Epithelial cell of proximal tubule (primary cell): ENCODE measurements at places on chromosomes 7 and 10.

- peak; percentile 31 for DNase-seq
Measured at GRCh38 chr7:15561835-15562234, at the start of gene AGMO. AGMO (minus strand) TSS chr7:15562015.

DNA sequence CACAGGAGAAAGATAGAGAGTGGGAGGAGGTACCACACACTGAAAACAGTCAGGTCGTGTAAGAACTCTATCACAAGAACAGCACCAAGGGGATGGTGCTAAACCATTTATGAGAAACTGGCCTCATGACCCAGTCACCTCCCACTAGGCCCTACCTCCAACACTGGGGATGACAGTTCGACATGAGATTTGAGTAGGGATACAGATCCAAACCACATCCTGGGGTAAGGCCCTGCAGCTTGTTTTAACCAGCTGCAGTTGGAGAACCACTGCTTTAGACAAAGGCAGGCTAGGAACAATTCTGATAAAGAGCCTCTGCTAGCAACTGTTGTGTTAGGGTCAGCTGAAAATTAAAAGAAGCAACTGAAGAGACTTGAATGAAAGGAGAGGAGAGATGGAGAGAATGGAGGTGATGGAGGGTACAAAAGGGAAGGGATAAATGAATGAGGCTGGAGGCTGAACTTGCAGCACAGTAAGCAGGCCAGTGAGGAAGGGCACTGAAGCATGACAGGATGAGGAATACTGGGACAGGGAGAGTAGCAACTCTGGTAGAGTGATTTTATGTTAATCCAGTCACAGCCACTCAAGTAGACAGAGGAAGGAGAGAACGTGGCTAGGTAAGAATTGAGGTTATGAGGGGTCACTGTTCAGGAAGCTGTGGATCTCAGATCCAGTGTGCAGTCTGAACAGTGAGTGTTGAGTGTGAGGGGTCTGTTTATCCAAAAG, 23.6 kb downstream of the MEST start:
- DNase-seq = peak; percentile 44

- DNase-seq = no peak
Measured at GRCh38 chr7:114822844-114823243, 99.0 kb upstream of the MDFIC start.

GRCh38 chr7:36096460-36097095, 56.5 kb upstream of the EEPD1 start:
- DNase-seq = no peak

GRCh38 chr7:89731751-89732445, 422.4 kb upstream of the STEAP1 start:
- DNase-seq = peak; percentile 13

DNA sequence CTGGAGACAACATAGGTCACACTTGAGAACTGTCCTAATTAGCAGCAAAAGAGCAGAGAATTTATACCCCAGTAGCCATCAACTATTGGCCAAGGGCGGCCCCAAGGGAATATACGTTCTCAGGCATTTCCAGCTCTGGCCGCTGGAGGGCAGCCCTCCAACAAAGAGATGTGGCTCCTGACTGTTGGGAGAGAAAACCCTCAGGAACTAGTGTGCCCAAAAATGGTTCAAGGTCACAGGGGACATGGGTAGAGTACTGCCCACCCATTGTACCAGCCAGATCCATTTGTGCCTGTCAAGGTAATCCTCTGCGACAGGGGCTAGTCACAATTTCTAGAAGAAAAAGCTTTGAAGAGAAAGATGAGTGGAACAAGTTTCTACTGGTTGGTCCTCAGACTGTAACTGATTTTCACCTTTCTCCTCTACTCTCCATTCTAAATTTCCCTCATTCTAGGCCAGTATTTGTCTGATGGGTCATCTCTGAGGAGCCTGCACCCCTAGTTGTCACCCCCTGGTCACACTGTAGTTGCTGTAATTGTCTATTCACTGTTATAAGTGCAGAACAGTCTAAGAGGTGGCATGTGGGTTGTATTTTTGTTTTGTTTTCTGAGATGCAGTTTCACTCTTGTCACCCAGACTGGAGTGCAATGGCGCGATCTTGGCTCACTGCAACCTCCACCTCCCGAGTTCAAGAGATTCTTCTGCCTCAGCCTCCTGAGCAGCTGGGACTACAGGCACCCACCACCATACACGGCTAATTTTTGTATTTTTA, 14.7 kb upstream of the C7orf33 start:
- DNase-seq = no peak

DNA sequence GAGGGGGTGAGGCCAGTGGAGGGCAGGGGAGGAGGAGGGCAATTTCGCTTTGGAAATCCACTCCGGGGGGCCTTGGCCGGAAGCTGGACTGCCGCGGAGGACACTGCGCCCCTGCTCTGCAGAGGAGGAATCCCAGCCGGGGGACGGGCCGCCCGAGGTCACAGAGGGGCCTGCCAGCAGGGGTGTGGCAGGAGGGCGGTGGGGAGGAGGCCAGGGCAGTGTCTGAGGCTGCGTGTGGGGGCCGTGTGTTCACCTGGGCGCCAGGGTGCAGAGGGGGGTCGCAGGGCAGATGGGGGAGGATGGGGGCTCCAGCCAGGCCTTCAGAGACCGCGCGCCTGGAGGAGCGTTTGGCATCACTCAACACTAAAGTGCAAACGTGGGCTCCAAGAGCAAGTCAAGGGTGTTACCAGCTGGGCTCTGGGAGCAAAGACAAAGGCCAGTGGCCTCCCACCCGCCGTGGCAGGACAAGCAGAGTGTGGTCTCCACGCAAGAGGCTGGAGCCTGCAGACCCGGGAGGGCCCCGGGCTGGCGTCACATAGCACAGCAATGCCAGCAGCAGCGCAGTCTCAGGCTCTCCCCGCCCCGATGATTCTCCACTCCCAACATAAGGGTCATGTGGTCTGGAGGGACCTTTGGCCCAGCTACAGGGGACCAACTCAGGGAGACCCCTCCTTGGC, 45.3 kb upstream of the DNAJB6 start:
- DNase-seq = no peak

DNA sequence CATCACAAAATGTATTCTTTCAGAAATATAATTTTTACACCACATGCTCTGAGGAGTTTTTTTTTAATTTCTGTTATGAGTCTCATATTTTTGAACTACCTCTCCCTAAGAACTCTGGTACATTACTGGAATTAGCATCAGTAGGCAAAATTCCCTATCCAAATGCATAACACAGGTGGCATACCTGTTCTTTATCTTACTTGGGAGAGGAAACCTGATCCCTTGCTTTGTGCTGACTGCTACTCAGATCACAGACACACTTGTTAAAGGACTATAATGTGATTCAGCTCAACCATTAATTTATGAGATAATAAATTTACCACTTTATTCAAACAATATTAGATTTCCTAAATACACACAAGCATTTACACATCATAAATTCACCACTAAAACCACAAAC, 617.2 kb downstream of the GRM8 start:
- no peak for DNase-seq

DNA sequence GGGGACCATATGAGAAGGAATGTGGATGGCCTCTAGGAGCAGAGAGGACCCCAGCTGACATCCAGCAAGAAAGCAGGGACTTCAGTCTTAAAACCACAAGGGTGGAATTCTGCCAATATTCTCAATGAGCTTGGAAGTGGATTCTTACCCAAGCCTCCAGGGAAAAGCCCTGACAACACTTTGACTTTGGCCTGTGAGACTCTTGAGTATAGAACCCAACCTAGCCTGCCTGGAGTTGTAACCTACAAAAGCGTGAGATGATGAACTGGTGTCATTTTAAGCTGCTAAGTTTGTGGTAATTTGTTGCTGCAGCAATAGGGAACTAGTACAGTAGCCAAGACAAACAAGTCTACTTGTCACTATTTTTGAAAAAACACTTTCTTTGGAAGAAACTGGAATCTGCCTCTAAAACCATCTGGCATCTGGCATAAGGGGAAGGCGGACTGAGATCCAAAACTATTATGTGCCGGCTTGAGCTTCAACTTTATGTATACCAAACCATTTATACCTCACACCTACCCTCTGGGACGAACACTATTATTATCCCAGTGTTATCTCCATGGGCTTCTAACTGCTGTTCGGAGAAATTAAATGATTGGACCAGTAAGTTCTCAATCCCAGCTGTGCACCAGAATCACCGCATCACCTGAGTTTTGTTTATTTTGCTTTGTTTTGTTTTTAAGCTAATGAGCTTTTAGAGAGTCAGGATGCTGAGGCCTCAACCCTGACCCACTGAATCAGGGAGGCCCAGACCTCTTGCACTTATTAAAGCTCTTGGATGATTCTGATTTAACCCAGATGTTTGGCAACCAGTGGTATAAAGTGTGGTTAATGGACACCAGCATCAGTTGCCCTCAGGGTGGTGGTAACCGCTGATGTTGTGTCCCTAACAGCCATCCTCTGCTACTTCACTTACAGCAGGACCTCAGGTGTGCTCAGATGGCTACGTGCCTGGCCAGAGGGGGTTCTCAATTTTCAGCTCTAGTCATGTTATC, 83.0 kb downstream of the C1GALT1 start:
- no peak for DNase-seq

GRCh38 chr7:97576043-97576442, 155.8 kb upstream of the TAC1 start:
- DNase-seq = no peak

DNA sequence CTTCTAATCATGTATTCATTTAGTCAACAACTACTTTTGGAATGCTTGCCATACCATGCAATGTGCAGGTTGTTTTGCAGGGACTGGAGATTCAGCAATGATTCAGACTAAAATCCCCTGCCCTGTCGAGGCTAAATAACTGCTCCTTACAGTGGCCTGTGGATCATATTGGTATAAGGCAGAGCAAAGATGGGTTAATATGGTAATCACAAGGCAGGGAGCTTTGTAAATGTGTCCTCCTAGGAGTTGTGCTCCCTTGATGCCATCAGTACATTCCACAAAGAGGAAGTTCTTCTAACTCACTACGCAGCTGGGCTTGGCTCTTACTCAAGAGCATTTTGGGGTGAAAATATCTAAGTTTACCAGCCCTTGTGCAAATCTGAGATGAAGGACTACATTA, 614 bp upstream of the IFIT2 start:
- no peak for DNase-seq

GRCh38 chr10:77068969-77069368, 568.6 kb downstream of the KCNMA1 start:
- no peak for DNase-seq

GRCh38 chr10:85598646-85599045, 767.9 kb downstream of the GRID1 start:
- DNase-seq = no peak

DNA sequence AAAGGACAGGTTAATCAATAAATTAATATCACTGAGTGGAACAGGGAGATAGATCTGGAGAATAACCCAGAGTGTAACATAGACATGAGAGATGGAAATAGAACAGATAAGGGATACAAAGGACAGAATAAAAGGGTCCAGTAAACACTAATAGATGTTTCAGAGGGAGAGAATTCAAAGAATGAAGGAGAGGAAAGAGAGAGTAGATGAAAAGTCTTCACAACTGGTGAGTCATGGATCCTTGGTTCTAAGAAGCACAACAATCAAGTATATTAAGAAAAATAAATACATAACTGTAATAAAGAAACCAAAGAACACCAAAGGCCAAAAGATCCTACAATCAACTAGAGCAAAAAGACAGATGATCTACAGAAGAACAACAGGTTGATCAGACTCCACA, 66.3 kb downstream of the BEND7 start:
- DNase-seq = no peak

GRCh38 chr10:59397961-59398360, 35.6 kb upstream of the FAM13C start:
- DNase-seq = no peak

DNA sequence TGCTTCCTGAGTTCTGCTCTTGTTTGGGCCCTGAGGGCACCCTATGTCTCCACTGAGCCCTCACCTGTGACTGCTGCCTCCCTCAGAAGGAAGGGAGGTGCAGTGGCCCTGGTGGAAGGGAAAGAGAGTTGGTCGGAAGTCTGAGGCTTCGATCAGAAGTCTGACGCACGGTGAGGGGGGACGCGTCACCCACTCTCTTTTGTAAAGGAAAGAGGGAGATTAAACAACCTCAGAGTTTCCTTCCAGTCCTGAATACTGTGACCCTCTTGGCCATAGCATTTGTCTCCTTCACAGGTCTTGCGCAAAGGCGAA, 31.4 kb upstream of the TRIM8 start:
- DNase-seq = no peak

DNA sequence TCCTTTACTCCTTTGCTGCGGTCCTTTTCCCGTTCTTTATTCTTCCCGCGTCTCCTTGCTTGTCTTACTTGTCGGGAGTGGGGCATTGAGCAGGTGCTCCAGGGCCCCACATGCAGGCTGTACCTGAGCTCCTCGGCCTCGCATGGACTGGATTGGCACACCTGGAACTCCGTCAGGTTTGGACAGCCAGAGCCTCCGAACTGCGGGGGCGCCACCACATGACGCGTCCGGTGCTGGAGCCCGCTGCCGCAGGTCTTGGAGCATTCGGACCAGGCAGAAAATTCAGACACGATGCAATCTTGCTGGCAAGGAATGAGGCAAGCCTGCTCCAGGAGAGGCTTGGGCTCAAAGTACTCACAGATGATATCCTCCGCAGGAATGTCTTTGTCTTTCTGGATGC, 195.7 kb downstream of the THSD7A start:
- no peak for DNase-seq

DNA sequence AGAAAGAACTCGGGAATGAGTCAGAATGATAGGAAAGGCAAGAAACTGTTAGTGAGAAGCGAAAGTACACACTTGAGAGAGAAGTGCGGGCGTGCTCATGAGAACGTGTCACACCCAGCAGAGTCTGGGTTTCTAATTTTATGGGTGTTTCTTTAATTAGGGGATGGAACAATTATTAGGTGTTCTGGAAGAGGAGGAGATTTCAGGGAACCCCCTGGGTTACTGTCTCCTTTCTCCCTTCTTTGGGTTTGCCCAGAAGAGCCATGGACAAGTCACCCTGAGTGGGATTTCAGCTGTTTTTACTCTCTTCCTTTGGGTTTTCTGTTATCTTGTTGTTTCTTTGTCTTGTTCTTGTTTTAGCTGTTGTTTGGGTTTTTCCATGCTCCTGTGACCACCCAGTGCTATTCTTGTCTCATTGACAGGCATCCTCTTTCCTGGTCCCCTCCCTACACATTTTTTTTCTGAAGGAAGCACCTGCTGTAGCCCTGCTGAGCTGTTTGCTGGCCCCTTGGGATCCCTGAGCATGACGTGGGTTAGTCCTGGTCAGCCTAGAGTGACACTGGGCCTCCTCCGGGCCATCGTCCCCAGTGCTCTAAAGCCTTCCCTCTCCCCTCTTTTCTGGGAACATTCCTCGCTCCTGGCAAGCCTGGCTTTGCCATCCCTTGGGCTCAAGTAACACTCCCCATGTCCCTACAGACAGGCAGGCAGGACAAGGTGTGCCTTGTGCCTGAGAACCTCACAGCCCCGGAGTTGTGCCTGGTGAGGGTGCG, 3.5 kb downstream of the SH2D4B start:
- no peak for DNase-seq

- DNase-seq = no peak
Measured at GRCh38 chr10:83909001-83909400, 230.3 kb upstream of the GHITM start.
